ENCODE measurements at places on chromosomes 2 and 18. TPM values are rescaled to one million over a fixed set of nuclear protein-coding genes. Genes with fewer than 3 reads are reported as not detected.

DNA sequence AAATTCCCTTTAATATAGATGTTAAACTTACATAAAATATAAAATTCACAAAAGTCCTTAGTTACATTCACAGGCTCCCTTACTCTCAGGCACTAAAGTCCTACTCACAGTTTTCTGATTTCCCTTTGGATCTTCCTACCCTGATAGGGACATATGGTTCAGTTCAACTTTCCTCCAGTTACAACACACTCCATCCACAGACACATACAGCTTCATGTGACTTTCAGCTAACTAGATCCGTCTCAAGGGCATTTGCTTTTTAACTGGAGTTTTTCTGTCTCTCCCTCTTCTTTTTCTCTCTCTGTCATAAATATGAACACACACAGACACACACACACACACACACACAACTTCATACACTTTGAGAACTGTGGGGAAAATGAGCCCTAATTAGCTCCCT, 419.2 kb downstream of the LRP1B start:
- H3K4me3 ChIP-seq: no peak overlapping the region
- H3K27me3 ChIP-seq: no peaks in the 10 kb centered on the region
- no peak overlapping the region for H3K27ac ChIP-seq

- peak overlapping the region; percentile 28 for H3K27ac ChIP-seq
- H3K36me3 ChIP-seq: peaks cover 24% of the 10 kb centered on the region
- H3K4me1 ChIP-seq: no peaks in the 10 kb centered on the region
- no peak for DNase-seq
- H3K27me3 ChIP-seq: no peaks in the 10 kb centered on the region
These were observed 83.6 kb downstream of the ASXL2 start for GRCh38 chr2:25794544-25795276.

- H3K4me1 ChIP-seq: peaks cover 86% of the 10 kb centered on the region
- no peaks in the 10 kb centered on the region for H3K27me3 ChIP-seq
- H3K36me3 ChIP-seq: peaks cover 63% of the 10 kb centered on the region
These were observed 151.4 kb downstream of the TNS1 start for GRCh38 chr2:217851191-217852020.

- H3K27me3 ChIP-seq: no peaks in the 10 kb centered on the region
- no peak overlapping the region for H3K4me3 ChIP-seq
- peak overlapping the region; percentile 70 for H3K27ac ChIP-seq
These were observed 305.0 kb upstream of the EPAS1 start for GRCh38 chr2:45992021-45992740.

GRCh38 chr2:15905267-15905645, 35.1 kb upstream of the MYCN start:
- no peaks in the 10 kb centered on the region for H3K36me3 ChIP-seq
- no peaks in the 10 kb centered on the region for H3K27me3 ChIP-seq
- no peak for DNase-seq
- H3K27ac ChIP-seq: no peak overlapping the region
- H3K4me1 ChIP-seq: no peaks in the 10 kb centered on the region

- H3K4me1 ChIP-seq: no peaks in the 10 kb centered on the region
- no peaks in the 10 kb centered on the region for H3K36me3 ChIP-seq
- H3K27ac ChIP-seq: no peak overlapping the region
These were observed 436.6 kb downstream of the LRP1B start for GRCh38 chr2:141694180-141694579.

- no peaks in the 10 kb centered on the region for H3K27me3 ChIP-seq
- H3K36me3 ChIP-seq: no peaks in the 10 kb centered on the region
- no peak overlapping the region for H3K27ac ChIP-seq
These were observed 94.3 kb downstream of the DOCK10 start for GRCh38 chr2:224948005-224948404.

- no peak overlapping the region for H3K4me3 ChIP-seq
- peaks cover 100% of the 10 kb centered on the region for H3K36me3 ChIP-seq
- no peaks in the 10 kb centered on the region for H3K4me1 ChIP-seq
- DNase-seq: no peak
- H3K27ac ChIP-seq: no peak overlapping the region
These were observed 74.3 kb upstream of the EML6 start for GRCh38 chr2:54649191-54649590.

DNA sequence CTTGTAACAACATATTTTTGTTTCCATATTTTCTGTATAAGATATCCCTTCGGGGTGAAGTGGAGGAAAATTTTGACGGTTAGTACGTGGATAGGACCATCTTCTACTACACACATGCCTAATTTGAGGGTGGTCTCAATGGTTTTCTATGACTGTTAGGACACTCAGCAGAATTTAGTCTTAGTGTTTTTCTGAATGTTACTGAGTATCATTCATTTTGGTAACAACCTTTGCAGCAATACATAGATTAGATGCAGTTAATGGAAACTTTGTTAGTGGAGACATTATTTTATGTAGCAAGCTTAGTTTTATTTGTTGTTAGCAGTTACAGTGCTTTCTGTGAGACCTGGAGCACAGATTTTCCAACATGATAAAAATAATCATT, 1.6 kb downstream of the ITGAV start:
- H3K36me3 ChIP-seq: no peaks in the 10 kb centered on the region
- DNase-seq: no peak
- H3K4me1 ChIP-seq: peaks cover 42% of the 10 kb centered on the region
- H3K27me3 ChIP-seq: no peaks in the 10 kb centered on the region
- no peak overlapping the region for H3K27ac ChIP-seq
- H3K4me3 ChIP-seq: peak overlapping the region; percentile 73

DNA sequence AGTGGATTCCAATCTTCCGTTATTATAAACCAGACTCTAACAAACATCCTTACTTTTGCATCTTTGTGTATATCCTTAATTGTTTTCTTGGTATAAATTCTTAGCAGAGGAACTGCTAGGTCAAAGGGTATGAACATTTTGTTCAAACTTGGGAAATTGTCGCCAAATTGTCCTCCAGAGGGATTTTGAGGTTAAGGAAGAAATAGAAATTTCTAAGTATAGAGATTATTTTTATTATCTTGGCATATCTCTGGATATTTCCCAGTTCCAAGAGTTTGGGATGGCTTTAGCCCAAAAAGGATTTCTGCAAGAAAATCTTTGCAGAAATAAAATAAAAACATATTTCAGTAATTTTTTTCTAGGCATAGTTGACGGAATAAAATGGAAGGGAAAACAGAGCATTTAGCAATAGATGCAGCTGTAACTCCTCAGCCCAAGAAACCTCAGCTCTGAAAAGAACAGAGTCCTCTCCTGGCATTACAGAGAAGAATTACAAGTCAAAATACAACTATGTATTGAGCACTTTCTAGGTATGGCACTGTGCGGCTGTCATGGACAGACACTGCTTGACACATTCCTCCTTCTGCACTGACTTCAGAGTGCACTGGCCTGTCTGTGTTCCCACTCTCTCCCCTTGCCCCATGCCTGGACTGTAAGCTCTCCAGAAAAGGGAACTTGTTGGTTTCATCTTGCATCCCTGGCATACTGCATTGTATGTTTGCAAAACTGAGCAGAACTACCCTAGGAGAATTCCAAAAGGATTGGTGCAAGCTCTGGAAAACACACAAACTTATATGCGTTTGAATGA, 117.3 kb upstream of the STON1 start:
- no peak for DNase-seq
- H3K36me3 ChIP-seq: no peaks in the 10 kb centered on the region
- H3K27me3 ChIP-seq: no peaks in the 10 kb centered on the region
- peaks cover 25% of the 10 kb centered on the region for H3K4me1 ChIP-seq
- H3K4me3 ChIP-seq: no peak overlapping the region
- no peak overlapping the region for H3K27ac ChIP-seq

DNA sequence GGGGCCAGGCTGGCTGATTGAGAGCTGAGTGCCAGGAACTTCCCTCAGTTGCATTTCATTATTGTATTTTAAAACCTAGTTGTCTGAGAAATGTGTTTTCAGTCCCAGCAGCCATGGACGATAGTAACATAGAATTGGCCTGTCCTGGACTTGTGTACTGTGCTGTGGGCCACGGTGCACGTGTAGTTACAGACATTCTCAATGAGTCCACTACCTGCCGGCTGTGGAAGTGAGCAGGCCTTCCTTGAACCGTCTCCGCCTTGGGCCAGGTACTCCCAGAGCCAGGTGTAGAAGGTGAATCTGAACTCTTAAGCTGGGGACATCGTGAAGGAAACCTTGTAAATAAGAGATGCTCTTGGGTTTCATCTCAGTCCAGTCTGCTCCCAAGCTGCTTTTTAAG, 47.0 kb downstream of the UBE2F start:
- no peak overlapping the region for H3K4me3 ChIP-seq
- no peaks in the 10 kb centered on the region for H3K4me1 ChIP-seq
- no peak overlapping the region for H3K27ac ChIP-seq
- no peak for DNase-seq
- H3K27me3 ChIP-seq: no peaks in the 10 kb centered on the region

The SERPINB3 gene
- not detected for total RNA-seq

The GAREM1 gene
- total RNA-seq: 11.5 TPM

The SP5 gene
- 2.5 TPM for total RNA-seq

The MYO3B gene
- total RNA-seq: 0.17 TPM

The CCL20 gene
- 4.9 TPM for total RNA-seq
